Stimulated activated naive CD4-positive, alpha-beta T cell (primary cell): ENCODE measurements at places on chromosomes 7 and 10.

- no peak for DNase-seq
Measured at GRCh38 chr10:96090463-96090800, 39.7 kb upstream of the ZNF518A start.

- no peak for DNase-seq
Measured at GRCh38 chr10:25758041-25758457, 176.0 kb upstream of the MYO3A start.

DNA sequence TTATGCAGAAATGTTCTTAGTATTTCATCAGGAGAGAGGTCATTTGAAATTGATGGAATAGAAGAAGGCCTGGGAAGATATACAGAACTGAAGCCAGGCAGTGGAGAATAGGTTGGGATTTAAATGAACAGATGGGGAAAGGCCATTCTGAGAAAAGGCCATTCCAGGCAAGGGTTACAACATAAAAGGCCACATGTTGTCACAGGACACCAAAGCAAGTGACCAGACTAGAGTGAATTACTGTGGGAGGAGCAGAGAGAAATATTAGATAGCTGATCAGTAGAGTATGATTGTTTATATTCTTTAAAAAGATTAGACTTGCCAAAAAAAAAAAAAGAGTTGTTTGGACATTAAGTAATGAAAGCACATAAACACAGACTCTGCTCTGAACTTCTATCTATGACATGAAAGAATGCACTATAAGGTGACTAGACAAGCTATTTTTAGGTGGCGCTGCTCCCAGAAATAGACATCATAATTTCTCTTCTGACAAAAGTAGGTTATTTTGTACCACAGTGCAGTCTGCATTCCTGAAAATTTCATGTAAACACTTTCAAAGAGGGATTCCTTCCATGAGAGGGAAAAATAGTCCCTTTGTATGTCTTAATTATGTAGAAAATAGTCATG, 55.2 kb upstream of the DKK1 start:
- DNase-seq, result no peak

GRCh38 chr10:92290076-92290836, 622 bp downstream of the CPEB3 start:
- DNase-seq, result no peak

- DNase-seq, result no peak
Measured at GRCh38 chr10:35506741-35507140, 98.4 kb upstream of the GJD4 start.

GRCh38 chr7:108454674-108455550, 1.3 kb downstream of the NRCAM start:
- DNase-seq, result peak; percentile 39

DNA sequence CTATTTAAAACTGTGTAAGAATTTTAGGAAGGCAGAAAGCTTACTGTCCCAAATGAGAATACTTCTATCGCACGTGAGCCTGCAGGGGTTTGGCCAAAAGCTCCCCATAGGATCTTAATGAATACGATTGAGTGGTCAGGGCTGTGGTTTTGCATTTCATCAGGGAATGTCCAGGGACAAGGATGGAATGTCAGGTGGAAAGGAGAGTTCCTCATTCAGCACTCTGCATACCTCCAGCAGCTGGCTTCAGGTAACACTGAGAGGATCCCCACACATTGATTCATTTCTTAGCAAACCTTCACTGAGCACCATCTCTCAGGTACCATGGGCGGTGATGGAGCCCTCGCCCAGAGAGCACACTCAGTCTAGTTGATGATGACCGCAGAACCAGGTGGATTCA, 27.2 kb downstream of the ANK3 start:
- DNase-seq, result no peak

DNA sequence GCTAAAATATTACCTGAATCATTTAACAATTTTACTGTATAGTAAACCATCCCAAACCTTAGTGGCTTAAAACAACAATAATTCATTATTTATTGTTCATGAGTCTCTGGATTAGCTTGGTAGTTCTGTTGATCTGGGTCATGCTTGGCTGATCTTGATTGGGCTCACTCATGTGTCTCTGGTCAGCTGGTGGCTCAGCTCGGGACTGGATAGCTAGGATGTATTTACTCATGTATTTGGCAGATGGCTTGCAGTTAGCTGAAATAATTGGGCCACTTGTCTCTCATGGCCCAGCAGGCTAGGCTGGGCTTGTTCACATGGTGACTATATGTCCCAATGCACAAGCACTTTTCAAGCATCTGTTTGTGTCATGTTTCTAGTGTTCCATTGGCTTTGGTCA, 262.8 kb downstream of the BBS9 start:
- no peak for DNase-seq

DNA sequence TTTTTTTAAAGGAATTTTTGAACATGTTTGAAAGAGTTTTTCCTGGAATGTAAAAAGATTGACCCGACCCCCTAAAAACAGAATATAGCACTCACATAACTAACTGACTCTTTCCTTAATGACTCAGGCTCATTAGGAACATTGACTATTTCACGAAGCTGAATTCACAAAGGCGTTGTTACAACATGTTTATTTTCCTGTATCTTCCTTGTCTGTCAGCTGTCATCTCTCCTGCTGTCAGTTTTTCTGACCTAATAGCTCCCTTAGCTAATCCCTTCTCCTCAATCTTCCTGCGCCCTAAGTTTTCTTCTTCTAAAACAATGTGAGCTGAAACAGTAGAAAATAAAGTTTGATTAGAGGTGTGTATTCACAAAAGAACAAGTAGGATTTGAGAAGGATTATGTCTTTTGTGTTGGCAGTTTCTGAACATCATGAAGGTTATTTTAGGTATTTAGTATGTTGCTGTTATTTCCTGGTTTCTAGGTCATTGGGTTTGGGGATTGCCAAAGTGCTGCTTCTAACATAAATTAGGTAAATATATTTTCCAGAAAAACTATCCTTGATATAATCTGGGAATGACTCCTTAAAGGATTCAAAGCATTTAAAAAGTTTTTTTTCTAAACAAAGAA, 4.6 kb upstream of the MDFIC start:
- no peak for DNase-seq
